ENCODE measurements at places on chromosomes 6 and 20. TPM values are rescaled to one million over a fixed set of nuclear protein-coding genes. Genes with fewer than 3 reads are reported as not detected.

SYNGAP1 gene
- 2.5 TPM for total RNA-seq

- no peak for DNase-seq
Measured at GRCh38 chr6:158160932-158161539, 7.0 kb downstream of the SERAC1 start.

CD93 gene
- 4.8 TPM for total RNA-seq

HLA-DQA2 gene
- not detected for total RNA-seq

GRCh38 chr20:51469578-51470498 lies 72.7 kb downstream of the NFATC2 start:
- no peak for DNase-seq

DNA sequence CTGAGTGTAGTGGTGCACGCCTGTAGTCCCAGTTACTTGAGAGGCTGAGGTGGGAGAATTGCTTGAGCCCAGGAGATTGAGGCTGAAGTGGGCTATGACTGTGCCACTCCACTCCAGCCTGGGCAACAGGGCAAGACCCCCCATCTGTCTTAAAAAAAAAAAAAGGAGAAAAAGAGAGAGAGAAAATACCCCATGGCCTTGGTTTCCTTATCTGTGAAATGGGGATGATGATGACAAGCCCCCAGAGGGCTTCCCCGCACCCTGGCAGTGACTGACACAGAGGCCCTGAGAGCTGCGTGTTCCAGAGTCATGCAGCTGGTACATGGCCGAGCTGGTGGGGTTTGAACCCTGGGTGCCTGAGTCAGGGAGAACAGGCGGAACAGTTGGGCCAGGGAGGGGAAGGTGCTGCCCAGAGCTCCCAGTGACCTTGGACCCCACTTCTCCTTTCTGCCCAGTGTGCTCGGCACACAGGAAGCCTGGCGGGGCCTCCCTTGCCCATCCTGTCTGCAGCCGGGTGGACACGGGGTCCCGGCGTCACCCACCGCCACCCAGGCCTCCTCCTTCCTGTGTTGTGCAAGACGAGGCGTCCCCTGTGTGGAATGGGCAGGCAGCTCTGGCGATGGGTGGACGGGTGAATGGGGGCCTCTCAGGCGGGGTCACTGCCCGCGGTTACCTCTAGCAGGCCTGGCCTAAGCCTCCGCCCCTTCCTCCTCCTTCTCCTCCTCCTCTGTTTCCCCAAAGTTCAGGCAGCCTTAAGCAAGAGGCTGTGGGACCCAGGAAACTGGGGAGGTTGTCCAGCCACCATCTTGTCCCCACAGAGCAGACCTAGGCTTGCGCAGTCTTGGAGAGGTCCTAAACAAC lies 84.2 kb downstream of the CEBPB start:
- DNase-seq, result no peak

ELMO2 gene
- 16.4 TPM for total RNA-seq

DNA sequence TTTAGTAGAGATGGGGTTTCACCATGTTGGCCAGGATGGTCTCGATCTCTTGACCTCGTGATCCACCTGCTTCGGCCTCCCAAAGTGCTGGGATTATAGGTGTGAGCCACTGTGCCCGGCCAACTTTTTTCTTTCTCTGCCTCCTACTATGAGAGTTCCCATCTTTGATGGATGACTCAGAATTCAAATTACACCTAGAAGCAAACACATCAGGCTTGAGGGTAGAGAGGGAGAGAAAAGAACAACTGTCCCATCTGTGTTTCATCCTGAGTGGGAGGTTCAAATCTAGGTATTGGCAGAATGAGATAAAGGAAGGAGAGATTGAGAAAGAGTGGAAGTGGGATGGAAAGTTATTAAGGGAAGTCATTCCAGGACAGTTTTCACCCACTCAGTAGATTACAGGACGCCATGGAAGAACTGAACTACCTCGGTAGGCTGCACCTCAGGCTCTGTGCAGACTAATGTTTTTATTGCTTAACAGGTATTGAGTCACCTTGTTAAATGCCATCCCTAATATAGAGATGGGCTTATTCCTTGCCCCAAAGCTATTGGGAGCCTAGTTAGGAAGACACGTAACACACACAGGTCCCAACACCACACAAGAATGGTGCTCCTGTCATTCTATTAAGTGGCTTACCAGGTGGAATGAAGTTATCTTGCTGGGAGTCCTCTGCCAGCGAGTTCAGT lies 275.7 kb downstream of the SOX4 start:
- DNase-seq, result no peak

DNA sequence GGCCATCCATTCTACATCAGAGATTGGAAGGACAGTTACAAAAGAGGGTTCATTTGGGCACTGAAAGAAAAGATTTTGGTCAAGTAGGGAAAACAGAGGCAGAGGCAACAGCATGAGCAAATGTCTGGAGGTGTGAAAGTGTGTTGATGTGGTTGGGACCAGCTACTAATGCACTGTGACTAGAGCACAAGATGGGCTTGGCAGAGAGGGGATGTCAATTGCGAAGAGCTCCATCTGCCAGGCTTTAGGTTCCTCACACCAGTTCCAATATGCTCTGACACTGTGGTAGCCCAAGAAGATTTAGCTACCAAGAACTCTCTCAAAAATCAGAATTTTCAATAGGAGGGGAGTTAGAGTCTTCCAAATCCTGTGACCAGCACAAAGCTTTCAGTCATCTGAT lies 42.1 kb downstream of the TRAF3IP2 start:
- no peak for DNase-seq

- DNase-seq, result peak; percentile 73
Measured at GRCh38 chr6:118800394-118801071, 93.4 kb upstream of the ASF1A start.

GRCh38 chr20:43178080-43178479 lies 11.6 kb downstream of the PTPRT start:
- no peak for DNase-seq

LRRC1 gene
- total RNA-seq, result 1.0 TPM

- DNase-seq, result no peak
Measured at GRCh38 chr6:127277878-127278843, 11.5 kb downstream of the RNF146 start.

CPNE5 gene
- 0.25 TPM for total RNA-seq

DNA sequence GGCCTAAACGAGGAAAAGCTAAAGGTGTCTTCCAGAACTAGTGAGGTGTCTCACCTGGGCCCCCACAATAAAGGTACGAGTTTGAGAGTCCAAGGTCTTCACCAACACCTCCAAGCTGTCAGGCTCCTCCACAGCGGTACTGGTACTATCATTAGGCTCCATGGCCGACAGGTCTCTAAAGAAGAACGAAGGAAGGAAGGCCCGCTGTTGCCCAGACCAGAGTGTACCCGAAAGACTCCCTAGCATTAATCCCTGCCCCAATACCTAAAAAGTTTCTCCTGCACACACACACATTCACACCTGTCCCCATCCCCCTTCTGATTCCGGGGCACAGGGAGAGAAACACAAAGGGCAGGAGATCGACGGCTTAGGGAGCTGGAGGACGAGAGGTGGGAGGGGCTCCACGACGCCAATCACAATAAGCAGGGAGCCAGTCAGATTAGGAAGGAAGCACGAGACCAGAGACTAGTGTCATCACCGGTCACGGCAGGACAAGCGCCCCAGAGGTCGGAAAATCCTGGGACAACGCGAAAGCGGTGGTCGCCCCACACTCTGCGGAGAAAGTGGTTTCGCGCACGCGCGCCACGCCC lies 764 bp downstream of the BAG6 start:
- DNase-seq, result peak; percentile 85

DNA sequence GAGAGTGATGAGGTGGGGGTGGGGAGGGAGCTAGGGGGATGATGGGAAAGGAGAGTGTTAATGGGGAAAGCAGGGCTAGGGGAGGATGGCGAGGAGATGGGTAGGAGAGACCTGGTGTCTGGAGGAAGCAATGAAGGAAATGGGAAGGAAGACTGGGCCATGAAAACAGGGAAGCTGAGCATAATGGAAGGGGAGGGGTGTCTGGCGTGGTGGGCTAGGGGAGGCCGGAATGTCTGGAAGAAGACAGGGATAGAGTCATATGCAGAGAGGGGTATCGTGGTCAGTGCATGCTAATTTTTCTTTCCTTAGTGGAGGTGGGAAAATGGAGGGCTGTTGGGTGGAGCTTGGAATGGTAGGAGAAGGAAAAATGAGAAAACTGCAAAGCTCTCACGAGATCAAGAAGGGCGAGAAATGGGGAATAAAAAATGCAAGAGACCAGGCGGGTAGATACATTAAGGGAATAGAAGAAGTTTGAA lies 423 bp downstream of the KLHDC3 start:
- DNase-seq, result no peak

GRCh38 chr6:125867483-125867942 lies 76.8 kb downstream of the NCOA7 start:
- no peak for DNase-seq

GRCh38 chr6:30207619-30208295 lies 5.4 kb downstream of the TRIM26 start:
- DNase-seq, result no peak

Measured in left lobe of liver (tissue), 2 donors.